Anterior cingulate cortex (tissue), 58 donors: ENCODE measurements at places on chromosomes 3 and 15.

DNA sequence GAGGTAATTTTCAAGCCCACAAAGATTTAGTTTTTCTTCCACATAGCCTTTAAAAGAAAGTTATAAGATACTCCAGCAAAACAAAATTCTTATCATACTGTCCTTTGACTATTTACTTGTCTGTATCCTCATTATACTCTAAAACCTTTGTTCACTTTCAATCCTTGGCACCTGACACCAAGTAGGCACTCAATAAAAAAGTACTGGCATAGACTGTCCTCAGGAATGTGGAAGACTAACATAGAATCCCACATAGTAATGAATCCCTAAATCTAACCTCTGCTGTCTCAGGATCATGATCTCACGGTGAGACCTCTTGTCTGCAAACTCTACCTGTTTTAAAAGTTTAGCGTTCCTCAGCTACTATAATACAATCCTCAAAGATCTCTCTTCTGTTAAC lies 21.6 kb downstream of the PHC3 start:
- DNase-seq = no peak

GRCh38 chr3:63309768-63310167 lies 31.7 kb downstream of the SYNPR start:
- no peak for DNase-seq

DNA sequence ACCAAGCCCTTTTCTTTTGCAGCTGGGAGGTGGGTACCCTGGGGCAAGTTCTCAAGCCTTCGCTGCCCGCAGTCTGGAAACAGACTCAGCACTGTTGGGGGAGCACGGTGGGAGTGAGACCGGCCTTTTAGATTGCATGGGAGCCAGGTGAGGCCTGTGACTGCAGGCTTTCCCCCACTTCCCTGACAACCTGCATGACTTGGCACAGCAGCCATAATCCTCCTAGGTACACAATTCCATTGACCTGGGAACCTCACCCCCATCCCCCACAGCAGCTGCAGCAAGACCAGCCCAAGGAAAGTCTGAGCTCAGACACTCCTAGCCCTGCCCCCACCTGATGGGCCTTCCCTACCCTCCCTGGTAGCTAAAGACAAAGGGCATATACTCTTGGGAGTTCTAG lies 52.2 kb upstream of the CCDC80 start:
- no peak for DNase-seq

GRCh38 chr15:98555173-98555515 lies 93.2 kb upstream of the IGF1R start:
- DNase-seq = no peak

DNA sequence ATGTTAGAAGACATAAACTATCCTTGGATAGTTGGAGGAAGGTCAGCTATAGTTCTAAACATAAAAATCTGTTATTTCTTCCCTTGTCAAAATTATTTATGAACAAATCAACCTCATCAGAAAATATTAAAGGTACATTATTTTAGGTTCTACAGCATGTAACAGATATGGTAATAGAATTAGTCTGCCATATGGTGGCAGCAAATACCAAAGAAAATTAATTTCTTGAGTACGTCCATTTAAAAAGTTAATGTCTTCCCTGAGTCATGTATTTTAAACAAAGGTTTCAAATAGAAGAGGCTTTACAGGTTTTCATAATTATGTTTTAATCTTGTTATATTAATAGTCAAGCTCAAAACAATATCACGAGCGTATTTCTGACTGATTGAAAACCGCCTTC lies 17.9 kb upstream of the ANKRD28 start:
- DNase-seq = no peak

- DNase-seq = no peak
Measured at GRCh38 chr3:182979674-182980191, 605 bp downstream of the DCUN1D1 start.

DNA sequence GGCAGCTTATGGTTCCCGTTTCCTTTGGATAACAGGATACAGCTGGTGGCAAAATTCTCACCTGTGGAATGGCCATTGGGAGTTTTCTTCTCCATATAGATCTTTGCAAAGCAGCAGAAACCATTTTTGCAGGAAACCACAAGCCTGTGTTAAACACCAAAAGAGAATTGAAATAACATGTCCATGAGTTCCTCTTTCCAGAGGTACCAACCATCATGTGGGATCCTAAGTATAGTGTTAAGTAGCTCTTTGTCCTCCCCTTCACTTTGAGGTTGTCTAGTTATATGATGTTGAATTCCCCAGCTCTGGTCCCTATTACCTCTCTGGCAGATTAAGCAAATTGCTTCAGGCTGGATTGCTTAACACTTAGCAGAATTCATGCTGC lies 94.9 kb downstream of the AKAP13 start:
- no peak for DNase-seq

- DNase-seq = no peak
Measured at GRCh38 chr15:39406485-39406884, 174.4 kb upstream of the THBS1 start.

DNA sequence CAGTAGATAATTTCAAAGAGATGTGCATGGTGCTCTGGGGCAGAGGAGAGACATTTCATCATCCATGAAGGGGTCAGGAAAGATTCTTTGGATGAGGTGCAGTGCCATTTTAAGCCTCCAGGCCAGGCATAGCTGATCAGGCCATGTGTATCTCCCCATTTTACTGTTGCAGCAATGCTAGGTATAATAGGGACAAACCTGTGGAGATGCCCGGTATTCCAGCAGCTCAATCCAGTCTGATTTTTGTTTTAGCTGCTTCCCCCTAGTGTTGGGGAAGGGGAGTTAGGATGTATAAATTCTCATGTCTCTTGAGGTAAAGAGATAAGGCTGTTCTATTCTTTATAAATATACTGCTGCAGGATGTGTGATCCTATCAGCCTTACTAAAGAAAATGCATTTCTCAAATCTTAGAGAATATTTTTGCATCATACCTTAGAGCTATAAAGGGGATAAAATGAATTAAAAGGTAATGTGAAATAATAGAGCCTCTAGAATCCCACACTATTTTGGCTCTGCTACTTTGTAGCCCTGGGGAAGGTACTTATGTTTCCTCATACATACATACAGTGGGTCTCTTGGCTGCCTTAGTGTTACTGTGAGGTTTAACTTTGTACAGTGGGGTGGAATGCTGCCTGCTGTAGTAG lies 5.2 kb downstream of the CDV3 start:
- no peak for DNase-seq

DNA sequence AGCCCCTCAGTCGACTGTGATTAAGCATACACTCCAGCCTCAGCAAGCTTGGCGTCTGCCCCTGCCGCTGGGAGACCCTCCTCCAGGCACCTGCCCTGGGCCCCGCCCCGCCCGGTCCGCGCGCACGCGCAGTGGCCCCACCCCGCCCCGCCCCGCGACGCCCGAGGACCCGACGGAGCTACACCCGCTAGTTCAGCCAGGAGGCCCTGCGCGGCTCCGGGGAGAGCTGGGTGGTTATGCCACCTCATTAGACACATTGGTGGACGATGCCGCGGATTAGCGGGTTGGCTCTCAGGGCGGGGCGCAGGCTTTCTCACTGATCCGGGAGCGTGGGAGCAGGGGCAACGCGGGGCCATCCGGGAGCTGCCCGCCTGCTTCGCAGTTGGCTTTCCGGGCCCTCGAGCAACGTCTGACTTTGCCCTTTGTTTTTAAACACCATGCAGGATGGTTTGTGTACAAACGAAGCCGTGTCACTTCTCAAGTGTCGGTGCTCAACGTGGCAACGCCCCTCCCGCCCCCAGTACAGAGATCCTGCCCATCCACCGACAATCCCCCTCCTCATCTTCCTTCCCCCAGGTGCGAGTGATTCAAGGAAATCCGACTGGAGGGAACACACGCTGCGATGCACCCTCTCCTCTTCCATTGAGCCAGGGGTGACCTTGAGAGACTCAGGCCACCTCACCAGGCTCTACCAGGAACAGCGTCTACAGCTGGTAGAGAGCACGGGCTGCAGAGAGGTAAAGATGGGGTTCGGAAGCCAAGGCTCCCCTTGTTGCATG lies 109.3 kb downstream of the SHQ1 start:
- no peak for DNase-seq

DNA sequence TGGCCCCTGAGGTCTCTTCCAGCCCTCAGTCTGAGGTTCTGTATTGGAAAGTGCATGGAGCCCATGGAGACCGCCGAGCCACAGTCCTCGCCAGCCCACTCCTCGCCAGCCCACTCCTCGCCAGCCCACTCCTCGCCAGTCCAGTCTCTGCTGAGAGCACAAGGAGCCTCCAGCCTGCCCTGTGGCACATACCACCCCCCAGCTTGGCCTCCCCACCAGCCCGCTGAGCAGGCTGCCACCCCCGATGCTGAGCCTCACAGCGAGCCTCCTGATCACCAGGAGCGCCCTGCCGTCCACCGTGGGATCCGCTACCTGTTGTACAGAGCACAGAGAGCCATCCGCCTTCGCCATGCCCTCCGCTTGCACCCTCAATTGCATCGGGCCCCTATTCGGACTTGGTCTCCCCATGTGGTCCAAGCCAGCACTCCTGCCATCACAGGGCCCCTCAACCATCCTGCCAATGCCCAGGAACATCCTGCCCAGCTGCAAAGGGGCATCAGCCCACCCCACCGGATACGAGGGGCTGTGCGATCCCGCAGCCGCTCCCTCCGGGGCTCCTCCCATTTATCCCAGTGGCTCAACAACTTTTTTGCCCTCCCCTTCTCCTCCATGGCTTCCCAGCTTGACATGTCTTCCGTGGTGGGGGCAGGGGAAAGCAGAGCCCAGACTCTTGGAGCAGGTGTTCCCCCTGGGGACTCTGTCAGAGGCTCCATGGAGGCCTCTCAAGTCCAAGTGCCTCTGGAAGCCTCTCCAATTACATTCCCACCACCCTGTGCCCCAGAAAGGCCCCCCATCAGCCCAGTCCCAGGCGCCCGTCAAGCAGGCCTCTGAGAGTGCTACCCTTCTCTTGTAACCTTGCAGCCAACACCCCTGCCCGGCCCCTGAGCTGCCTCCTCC lies 40.9 kb downstream of the PML start:
- DNase-seq = no peak

- no peak for DNase-seq
Measured at GRCh38 chr3:142931222-142931621, 32.3 kb downstream of the PAQR9 start.

GRCh38 chr3:136792556-136793330 lies 26.2 kb upstream of the SLC35G2 start:
- no peak for DNase-seq

DNA sequence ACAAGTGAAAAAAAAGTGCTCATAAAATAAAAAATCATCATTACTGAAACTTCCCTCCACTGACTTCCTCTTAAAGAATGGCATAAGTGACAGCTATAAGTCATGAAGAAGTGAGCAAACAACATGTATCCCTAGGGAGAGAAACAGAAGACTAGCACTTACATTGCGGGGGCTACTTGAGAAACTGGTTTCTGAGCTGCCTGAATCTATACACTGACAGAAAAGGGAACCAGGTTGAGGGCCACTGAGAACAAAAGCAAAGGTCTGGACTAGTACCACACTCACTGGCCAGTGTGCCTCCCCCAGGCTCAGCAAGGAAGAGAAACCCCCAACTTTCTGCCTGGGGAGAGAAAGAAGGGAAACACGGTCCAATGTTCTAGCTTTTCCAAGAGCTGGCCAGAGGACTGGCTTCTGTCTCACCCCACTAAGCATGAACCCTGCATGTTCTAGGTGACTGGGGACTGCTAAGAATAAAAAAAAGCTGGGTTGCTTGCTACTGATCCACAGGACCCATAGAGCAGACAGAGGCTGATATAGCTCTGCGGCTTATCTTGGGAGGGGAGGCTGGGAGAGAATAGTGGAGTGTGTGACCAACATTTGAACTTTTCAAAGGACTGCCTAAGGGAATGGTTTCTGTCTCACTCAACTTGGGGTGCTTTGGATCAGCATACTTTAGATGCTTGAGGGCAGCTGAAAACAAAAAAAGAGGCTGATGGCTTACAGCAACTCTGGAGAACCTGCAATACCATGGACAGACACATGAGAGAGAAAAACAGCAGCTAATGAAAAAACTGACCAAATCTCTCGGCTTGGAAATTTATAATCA lies 8.1 kb downstream of the RAD18 start:
- DNase-seq = no peak

- DNase-seq = no peak
Measured at GRCh38 chr15:90942354-90943120, 7.5 kb downstream of the UNC45A start.

- no peak for DNase-seq
Measured at GRCh38 chr3:15261274-15261673, 55.2 kb downstream of the CAPN7 start.

- DNase-seq = no peak
Measured at GRCh38 chr3:149401926-149402310, 24.5 kb upstream of the TM4SF1 start.

- no peak for DNase-seq
Measured at GRCh38 chr3:4758957-4759656, 220.1 kb upstream of the BHLHE40 start.

DNA sequence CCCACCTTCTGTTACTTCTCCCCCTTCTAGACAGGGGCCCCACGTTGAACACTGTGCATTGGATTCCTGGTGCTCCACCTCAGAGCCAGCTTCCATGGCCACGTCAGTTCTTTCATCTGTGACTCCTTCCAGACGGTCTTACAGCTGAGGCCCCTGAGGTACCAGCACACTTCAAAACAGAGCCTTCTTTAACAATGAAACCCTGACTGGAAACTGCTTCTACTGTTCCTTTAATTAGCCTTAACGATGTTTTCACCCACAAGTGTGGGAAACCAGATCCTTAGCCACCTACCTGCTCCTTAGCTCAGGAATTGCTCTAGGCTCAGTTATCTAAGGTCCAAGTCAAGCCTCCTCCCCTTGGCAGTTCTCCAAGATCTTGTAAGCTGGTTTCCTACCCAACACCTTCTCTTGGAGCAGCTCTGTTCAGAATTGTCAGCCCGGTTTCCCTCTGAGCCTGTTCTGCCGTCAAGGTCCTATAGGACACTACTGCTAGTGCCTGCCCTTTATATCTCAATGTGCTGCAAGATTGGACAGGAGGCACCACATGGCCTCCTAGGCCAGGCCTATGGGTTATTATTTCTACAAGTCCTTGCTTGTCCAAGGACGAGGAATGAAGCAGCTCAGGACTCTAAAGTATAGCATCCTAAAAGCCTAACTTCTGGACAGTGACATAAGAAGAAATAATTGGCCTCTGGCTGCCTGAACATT lies 80.7 kb downstream of the FMN1 start:
- DNase-seq = no peak

DNA sequence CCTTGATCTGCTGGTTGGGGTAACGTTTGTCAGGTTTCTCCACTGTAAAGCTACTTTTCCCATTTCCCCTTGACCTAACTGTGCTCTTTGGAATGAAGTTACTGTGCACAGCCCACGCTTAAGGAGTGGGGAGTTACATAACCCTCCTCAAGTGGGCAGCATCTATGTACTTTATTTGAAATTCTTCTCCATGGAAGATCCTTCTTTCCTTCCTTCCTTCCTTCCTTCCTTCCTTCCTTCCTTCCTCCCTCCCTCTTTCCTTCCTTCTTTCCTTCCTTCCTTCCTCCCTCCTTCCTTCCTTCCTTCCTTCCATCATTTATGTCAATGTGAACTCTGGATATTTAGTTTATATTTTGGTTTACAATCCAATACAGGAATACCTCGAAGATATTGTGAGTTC lies 77.1 kb upstream of the TRA2B start:
- DNase-seq = no peak

GRCh38 chr3:129673012-129673411 lies 66.5 kb upstream of the PLXND1 start:
- DNase-seq = no peak

- no peak for DNase-seq
Measured at GRCh38 chr3:16510620-16511319, 2.7 kb downstream of the RFTN1 start.

- DNase-seq = no peak
Measured at GRCh38 chr3:17638356-17638755, 104.1 kb downstream of the TBC1D5 start.
